ENCODE measurements at places on chromosomes 2 and 18.

DNA sequence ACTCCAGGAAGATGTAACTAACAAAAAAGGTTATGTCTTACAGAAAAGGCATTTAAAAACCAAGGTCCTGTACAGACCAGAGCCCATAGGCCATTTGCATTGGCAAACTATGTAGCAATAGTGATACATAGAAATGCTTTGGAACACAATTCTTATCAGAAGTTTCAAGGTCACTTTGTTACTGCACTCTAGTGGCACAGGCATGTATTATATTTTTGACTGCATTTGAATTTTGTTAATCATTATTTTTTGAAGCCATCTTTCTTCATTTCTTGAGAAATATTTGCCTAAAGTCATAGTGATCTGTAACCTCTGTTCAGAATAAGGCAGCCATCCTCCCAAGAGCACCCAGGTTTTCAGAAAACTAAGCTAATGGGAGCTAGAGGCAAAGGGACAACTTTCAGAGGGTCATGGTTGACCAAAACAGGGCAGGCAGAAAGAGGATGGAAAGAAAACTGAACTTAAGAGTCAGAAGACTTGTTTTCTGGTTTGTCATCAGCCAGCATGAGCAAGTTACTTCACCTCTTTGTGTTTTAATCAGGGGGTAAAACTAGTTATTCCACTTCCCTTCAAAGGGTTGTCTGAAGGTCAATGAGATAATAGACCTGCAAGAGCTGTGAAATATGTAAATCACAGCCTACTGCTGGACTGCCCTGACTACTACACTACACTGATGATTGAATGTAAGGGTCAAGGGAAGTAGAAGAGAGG, 41.5 kb downstream of the SLC38A11 start:
- peak; percentile 74 for DNase-seq

DNA sequence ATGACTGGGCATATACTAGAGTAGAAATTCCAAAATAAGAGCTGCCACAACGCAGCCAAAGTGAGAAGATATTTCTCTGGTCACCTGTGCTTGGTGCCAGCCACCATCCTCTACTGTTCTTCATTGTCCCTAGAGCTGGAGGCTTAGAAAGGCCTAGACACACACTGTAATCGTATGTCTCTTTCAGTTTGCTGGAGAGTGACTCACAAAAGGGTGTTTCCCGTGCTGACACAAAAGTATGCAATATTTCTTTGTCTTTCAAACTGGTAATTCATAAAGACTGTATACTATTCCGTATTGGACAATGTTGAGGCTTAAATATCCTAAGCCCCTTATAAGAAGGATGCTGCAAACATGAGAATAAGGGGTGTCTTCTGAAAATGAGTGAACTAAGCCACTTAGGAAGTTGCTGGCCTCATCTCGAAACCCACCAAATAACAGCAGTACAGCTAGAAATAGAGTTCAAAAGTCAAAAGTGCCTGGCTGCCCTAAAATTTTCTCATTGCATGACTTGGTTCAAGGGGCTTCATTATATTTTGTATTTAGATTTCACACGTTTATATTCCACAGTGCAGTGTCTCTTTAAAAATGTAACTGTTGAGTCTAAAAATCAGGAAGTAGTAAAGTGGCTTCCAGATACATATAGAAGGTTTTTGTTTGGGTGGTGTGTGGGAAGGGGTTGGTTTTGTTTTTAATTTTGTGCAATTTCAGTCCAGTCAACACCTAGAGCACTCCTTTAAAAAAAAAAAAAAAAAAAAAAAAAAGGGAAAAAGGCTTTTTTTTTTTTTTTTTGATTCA, 601.1 kb downstream of the ARHGAP15 start:
- no peak for DNase-seq

- DNase-seq, result no peak
Observed at GRCh38 chr2:85385746-85386145, 24.4 kb downstream of the CAPG start.

GRCh38 chr2:233090879-233091278, 30.7 kb downstream of the INPP5D start:
- no peak for DNase-seq

- no peak for DNase-seq
Observed at GRCh38 chr2:16330571-16330970, 335.1 kb downstream of the CYRIA start.

DNA sequence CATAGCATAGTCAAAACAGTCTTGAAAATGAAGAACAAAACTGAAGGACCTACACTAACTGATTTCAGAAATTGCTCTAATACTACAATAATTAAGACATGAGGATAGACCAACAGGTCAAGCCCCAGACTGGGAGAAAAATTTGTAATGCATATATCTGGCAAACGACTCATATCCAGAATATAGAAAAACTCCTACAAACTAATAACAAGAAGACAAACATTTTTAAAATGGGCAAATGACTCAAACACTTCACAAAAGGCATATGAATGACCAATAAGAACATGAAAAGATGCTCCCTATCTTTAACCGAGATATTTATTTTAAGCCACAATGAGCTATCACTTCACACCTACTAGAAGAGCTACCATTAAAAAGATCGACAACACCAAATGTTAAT, 14.2 kb downstream of the TGFBRAP1 start:
- no peak for DNase-seq
